NCI-H226 (cell line): ENCODE measurements at places on chromosomes 5 and 9.
A peak's percentile ranks its signal among the peaks of the same experiment; 100 is the strongest.

DNA sequence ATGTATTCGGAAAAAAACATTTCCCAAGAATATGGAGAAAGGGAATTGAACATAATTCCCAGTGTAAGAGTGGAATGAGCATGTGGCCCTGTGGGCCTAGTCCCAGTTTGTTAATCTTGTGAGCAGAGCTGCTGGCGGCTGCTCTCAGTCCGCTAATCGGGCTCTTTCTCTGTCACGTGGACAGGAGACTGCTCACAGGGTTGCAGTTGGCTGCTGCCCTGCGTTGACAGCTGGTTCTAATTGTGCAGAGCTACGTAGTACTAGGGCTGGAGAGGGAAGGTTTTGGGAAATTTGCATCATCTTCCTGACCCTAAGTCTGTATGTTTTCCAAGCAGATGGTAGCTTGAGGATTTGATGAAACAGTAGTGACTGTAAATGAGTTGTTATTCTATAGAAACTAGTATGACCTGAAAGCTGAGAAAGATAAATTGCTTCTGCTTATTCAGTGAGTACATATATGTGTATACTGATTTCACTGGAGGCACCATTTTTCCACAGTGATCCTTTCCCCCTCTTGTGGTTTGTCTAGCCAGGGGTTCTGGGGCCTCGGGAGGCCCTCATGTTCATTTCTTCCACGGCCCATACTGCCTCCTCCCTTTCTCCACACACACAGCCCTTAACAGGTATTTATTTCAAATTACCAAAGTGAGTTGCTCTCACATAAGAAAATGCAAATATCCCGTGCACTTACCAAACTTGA lies 100.6 kb downstream of the ANGPTL2 start:
- no peak for DNase-seq

DNA sequence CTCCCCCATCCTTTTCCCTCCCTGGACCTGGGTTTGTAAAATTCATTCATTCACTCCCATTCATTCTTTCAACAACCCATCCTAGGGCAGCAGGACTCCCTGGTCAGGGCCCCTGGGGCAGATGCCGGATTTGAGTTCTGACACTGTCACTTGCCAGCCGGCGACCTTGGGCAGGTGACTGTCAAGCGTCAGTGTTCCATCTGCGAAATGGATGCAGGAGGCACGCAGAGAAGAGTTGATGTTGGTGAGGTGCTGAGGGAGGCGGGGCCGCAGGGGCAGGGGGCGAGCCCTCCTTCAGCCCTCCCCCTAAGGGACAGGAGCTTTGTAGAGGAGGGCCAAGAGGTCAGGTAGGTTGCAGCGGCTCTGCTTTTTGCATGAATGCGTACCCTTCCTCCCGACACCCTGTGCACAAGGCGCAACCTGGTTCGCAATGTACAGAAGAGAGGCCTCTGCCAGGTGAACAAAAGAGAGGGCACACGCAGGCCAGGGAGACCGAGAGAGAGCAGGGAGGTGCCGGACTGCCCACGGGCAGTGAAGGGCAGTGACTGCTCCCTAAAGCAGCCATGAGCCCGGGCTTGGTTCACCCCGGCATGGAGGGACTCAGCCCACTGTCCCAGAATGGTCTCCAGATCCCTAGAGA lies 128.1 kb downstream of the BARX1 start:
- DNase-seq = no peak

DNA sequence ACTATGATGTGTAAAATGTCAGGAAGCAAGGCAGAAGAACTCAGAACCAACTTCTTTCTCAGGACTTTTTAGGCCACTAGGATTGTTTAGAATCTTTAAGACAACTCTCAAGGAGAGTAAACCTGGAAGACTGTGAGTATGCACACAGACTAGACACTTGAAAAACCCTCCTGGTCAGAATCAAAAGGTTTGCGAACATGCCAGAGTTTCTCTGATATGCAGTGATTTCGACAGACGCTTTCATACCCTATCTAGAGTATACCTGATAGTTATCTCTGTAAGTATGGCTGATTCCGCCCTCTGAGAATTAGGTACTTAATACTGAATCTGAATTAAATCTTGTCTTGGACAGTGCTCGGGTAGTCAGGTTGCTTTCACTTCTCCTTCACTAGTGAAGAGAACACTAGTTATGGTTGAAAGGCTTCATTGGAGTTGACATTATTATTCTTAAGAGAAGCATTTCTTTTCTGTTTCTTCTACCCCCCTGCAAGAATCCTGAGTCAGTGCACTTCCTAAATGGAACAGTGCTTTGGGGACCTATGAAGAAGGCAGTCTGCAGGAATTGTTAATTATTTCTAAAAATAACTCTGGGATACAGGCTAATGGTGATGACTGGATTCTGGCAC lies 158.1 kb downstream of the HACD4 start:
- no peak for DNase-seq

- DNase-seq = no peak
Measured at GRCh38 chr9:130290291-130291181, 25.0 kb downstream of the HMCN2 start.

- no peak for DNase-seq
Measured at GRCh38 chr9:74245866-74246497, 251.2 kb upstream of the RORB start.

GRCh38 chr9:111661802-111662521 lies 557 bp downstream of the GNG10 start:
- no peak for DNase-seq

DNA sequence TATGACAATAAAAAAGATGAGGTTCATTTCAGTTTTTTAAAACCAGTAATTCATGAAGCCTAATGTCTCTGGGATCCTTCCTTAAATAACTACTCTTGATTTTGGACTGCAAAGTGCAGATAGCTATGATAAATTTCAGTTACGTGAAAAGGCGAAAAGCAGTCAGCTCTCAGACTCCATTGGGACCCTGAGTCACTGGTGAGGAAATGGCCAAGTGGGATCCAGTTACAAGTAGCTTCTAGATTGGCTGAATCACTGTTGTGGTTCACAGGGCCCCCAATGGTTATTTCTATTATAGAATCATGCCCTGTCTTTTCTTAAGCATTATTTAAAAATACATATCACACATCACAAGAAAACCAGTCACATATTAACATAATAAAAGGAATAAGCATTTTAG lies 31.1 kb upstream of the PPP3R2 start:
- no peak for DNase-seq

GRCh38 chr9:136545965-136546696 lies at the start of gene NOTCH1:
NOTCH1 (minus strand) TSS chr9:136546048; CDS start chr9:136545786, 262 bp downstream.
- peak; percentile 88 for DNase-seq

GRCh38 chr9:129933185-129934040 lies 98.2 kb downstream of the USP20 start:
- DNase-seq = no peak

DNA sequence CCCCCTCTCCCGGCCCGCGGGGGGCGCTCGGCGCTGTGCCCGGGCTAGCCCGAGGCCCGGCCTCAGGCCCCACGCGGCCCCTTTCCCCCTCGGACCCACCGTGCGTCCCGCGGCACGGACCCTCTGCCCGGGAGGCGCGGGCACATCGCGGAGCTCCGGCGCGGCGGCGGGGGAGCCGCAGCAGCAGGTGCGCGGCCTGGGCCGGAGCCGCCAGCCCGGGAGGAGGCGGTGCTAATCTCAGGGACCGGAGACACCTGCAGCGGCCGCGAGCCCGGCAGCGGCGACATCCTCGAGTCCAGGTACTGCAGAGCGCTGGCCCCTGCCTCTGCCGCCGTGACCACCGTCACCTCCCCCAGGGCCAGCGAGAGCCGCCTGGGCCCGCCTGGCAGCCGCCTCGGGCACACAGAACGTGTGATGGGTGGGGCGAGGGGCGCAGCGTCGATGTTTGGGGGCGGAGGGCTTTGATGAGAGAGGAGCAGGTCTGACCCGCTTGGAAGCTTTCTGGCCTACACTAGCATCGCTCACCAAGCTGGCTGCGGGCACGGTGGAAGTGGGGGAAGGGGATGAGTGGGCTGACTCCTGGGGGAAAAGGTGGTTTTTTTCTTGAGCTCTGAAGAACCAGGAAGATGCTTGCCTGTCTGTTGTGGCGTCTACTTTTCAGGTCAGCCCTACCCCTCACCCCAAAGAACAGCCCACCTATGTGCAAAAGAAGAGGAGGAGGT lies 524 bp downstream of the CYFIP2 start:
- DNase-seq = no peak

DNA sequence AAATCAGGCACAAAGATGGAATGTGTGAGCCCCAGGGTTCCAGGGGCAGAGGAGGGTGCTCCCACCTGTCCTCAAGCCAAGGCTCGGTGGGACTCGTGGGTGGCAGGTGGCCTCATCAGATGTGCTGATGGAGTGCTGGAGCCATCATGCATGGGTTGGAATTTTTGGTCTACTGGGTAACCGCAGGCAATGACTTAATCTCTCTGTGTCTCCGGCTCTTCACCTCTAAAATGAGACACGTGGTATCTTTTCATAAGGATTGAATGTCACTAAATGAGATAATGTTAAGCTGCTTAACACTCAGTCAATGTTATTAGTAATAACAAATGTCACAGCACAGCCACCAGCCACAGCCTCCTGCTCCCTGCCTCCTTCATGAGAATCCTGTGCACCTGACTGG lies 245.5 kb downstream of the HSPA4 start:
- no peak for DNase-seq

GRCh38 chr9:114742947-114743346 lies 61.0 kb upstream of the TEX48 start:
- peak; percentile 9 for DNase-seq
